ENCODE measurements at places on chromosomes 5 and 9. TPM values are rescaled to one million over a fixed set of nuclear protein-coding genes. Genes with fewer than 3 reads are reported as not detected.

Gene ELAVL2
- total RNA-seq: not detected

Gene FGFR4
- 63.9 TPM for total RNA-seq

Gene CXCL14
- total RNA-seq: 49.4 TPM

Gene PCDHGA4
- 10.9 TPM for total RNA-seq

Gene HK3
- 3.6 TPM for total RNA-seq

Gene PRRC2B
- 177 TPM for total RNA-seq

Gene KIF27
- 6.0 TPM for total RNA-seq

Gene NSG2
- total RNA-seq: 2.9 TPM

Gene TOMM5
- 37.6 TPM for total RNA-seq

Gene SLCO6A1
- not detected for total RNA-seq

Gene CTNND2
- total RNA-seq: 82.4 TPM

Gene LPAR1
- total RNA-seq: 13.0 TPM

Gene KLHL3
- 5.7 TPM for total RNA-seq

Gene EPB41L4A
- total RNA-seq: 7.0 TPM

Gene SLC6A18
- total RNA-seq: not detected

DNA sequence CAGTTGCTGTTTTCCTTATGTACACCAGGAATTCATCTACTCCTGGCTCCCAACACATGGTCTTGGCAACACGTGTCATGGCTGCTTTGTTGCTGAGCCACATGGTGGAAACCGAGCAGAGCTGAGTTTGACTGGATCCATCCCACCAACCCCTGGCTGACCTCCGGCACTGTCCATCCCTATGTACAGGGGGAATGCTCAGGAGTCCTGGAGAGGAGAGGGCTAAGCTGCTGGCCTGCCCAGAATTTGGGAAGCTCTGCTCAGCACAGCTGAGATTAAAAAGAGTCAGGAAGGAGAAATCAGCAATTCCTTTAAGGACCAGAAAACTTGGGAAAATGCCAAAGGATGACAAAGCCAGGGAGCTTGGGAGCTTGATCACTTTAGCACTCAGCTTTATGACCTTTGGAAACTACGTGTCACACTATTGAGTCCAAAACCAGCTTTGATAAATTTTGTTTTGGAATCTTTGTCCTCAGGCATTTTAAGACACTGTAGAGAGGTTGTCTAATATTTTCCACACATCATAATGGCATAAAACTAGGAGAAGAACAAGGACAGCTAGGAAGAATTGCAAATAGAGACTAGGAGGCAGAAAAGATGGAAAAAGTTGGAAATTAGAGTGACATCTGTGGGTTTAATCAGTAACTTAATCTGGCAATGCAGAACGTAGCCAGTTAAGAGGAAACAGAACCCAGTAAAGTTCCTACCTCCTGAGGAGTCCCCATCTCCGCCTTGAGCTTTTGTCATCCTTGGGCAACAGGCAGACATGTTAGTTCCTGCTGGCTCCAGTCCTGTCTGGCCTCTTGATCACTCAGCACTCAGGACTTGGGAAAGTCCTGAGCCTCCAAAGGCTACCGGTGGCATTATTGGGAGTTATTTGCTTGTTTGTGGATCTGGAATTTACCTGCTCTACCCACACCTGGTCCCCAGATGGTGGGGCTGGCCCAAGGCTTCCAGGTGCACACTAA, 62.5 kb upstream of the PLPP1 start:
- DNase-seq: peak; percentile 34

- no peak for DNase-seq
These were observed 193.9 kb downstream of the RFK start for GRCh38 chr9:76200315-76200714.

- no peak for DNase-seq
These were observed 76.8 kb downstream of the STK10 start for GRCh38 chr5:172110921-172111851.

DNA sequence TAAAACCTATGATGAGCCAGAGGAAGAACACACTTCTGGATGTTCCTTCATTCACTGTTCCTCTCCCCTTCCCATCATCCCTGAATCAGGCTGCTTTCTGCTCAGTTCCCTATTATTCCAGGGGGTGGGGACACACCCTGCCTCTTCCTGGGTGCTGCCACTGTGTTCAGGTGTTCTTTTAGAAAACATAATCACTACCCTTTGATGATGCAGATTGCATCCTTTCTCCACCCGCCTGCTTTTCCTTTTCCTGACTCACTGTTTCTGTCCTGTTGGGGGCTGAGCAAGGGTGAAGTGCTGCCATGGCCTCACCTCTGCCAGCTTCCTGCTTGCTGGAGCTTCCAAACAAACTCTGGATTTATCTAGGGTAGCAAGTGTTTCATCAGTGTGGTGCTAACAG, 331.9 kb upstream of the GRIA1 start:
- DNase-seq: no peak

DNA sequence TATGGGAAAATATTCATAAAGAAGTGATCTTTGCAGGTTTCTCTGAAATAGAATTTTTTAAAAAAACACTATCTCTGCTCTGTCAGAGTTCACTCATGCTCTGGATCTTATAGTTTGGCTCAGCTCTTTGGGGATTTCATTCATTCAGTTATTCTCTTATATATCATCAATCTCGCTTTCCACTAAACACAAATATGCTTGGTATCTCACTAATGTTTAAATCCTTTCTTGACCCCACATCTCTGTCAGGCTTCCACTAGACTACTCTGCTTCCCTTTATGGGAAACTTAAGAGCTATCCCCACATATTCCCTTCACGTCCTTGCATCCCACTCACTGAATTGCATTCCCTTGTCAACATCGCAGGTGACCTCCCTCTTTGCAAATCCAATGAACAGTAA, 396.1 kb downstream of the ENC1 start:
- no peak for DNase-seq

- DNase-seq: no peak
These were observed 65.3 kb downstream of the RXRA start for GRCh38 chr9:134391319-134392231.

DNA sequence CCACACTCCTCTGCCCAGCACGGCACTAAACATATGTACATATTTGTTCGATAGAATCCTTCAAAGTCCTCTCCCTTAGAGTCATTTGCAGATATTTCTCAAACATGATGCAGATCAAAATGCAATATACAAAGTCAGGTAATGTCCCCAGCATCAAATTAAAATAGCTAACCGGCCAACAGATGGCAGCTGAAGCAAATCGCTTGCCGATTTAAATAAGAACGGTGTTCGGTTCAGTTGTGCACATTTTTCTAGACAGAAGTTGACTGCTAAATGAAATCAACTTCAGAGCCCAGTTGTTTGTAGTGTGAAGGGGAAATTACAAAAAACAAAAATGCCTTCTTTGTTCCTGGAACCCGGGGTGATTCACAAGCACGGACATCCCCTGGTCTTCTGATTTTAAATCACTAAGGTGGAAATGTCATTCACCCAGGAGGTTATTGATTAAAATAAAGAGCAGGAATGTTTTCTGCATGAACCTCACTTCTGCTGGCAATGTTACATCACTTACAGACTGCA, 219.2 kb downstream of the EBF1 start:
- no peak for DNase-seq

GRCh38 chr5:95669540-95669939, 13.3 kb downstream of the SPATA9 start:
- peak; percentile 29 for DNase-seq

DNA sequence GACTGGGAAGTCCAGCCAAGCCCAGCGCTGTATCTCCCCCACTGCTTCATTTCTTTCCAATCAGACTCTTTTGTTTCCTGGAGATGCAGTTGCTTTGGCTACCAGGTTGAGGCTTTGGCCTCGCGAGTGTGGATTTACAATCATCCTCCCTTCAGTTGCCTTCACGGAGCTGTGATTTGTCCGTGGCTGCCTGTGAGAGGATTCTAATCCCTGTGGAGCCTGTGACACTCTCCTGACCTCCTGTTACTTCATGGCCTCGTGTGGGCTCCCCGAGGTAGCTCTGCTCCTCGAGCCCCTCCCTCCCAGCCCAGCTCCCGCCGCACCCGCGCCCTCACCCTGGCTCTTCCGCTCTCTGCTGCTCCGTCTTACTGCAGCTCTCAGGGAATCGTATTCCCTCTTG, 107.2 kb upstream of the STC2 start:
- no peak for DNase-seq

- no peak for DNase-seq
These were observed 143.7 kb upstream of the PCA3 start for GRCh38 chr9:76620581-76620980.

- DNase-seq: no peak
These were observed 3.3 kb upstream of the LSM11 start for GRCh38 chr5:157740229-157740610.

DNA sequence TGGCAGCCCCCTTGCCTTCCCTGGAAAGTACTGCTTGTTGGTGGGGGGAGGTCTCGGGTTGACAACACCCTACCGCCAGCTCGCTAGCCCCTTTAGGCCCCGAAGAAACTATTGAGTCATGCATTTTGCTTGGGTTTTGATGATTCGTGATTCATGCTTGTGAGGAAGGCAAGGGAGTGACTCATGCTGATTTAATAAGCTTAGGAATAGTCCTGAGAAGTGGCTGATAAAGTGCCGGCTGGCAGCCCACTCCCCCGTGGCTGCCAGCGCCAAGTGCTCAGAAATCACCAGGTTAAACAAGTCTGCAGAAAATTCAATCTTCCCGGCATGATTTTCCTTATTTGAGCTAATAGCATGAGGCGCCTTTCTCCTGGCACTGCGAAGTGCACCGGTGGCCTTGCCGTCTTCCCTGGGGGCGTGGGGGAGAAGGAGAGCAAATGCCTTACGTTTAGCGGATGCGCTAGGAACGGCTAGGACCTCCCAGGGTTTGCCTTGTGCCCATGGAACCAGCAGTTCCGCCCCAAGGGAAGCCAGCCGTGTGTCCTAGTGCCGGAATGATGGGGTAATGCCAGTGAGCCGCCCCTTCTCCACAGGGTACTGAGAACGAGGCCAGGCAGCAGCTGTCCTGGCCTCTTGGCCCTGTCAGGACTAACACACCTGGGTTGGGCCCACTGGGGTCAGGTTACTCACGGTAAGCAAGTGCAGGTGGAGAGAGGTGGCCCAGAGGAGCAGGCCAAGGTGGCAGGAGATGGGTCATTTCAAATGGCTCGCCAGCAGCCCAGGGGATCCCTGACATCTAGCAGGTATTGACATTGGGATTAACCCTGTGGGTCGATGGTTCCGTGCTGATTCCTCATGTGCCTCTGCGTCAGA, 151.9 kb downstream of the MACROH2A1 start:
- DNase-seq: no peak

DNA sequence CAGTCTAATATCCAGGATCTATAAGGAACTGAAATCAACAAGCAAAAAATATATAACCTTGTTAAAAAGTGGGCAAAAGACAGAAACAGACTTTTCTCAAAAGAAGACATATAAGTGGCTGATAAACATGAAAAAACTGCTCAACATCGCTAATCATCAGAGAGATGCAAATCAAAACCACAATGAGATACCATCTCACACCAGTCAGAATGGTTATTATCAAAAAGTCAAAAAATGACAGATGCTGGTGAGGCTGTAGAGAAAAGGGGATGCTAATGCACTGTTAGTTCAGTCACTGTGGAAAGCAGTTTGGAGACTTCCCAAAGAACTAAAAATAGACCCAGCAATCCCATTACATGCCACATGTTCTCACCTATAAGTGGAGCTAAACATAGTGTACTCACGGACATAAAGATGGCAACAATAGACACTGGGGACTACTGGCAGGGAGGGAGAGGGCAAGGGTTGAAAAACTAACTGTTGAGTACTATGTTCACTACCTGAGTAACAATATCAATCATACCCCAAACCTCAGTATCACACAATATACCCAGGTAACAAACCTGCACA, 11.7 kb upstream of the TSSK1B start:
- DNase-seq: no peak

DNA sequence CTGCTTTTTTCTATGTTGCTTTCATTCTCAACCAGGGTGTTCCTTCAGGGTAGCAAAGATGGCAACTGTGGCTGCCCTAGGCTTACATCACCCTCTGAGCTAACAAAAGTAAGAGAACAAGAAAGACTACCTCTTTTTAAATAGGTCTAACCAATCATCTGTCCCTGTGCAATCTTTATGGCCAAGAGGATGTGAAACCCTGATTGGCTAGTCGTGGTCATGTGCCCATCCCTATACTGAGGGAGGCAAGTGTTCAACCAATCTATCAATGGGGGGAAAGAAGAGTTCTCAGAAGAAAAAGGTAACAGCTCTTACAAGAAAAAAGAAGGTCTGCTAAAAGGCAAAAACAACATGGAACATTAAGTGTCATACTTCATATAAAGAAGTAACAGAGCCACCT, 11.7 kb upstream of the SNCAIP start:
- no peak for DNase-seq

DNA sequence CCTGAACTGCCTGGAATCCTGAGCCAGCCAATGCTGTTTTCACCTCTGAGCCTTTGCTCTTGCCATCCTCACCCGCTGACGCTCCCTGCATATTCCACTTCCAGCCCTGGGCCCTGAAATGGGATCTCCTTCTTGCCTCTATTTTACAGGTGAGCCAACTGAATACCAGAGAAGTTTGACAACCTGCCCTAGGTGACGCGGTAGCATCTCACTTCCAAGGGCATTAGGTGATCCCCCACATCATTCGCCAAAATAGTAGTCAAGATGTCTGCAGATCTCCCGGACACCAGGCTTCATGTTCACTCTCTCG, 43.5 kb downstream of the FOXI1 start:
- DNase-seq: no peak

DNA sequence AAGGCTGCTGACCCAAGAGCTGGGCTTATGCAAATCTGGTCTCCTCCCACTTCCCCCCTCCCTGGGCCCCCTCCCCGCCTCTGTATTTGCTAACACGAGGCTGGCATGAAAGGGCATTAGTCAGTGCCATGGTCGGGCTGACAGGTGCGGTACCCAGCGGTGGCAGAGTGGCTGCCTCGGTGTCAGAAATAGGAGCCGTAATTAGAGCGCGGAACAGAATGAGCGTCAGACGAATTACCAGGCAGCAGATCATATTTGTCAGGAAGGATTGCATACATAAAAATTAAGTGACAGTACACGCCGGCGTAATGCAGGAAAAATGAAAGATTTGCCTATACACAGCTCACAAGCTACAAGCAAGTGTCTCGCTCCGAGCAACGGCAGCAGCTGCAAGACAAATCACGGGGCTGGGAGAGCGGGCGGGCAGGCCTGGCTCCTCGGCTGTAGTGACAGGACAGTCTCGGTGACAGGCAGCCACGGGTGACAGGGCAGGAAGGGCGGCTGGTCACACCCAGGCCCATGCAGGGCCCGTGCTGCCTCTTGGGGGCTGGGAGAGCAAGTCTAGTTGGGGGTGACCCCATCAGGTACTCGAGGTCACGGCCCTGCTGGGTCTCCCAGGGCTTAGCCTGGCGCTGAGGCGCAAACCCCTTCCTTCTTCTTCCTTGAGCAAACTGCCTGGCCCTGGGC, 72.4 kb downstream of the NEK6 start:
- DNase-seq: no peak

DNA sequence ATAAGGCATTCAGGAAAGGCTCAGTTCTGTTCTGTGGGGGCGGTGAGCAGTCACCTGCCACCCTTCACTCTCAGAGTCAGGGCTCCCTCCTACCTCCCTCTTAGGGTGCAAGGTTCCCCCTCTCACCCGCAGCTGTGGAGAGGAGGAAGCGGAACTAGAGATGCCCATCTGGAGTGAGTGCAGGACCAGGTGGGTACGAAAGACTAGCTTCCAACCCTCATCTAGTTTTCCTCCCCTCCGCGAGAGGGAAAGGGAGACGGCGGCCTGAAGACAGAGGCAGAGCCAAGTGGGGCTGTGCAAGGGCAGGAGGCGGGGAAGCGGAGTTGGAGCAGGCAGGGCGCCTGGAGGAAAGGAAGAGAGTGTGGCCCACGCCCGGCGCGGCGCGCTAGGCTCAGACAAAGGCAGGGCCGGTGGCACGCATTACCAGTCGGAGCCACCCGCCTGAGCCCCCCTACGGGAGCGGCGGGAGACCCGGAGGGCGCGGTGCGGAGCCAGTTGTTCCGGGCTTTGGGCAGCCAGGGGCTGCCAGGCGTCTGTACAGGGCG, 7.3 kb downstream of the PRR7 start:
- DNase-seq: peak; percentile 29

- no peak for DNase-seq
These were observed 111.8 kb downstream of the RFX3 start for GRCh38 chr9:3413984-3414383.

Measured in body of pancreas (tissue), 4 donors.